Inflammatory macrophage treated with lipopolysaccharide for 1 hour (primary cell): ENCODE measurements at places on chromosomes 12 and 14.

DNA sequence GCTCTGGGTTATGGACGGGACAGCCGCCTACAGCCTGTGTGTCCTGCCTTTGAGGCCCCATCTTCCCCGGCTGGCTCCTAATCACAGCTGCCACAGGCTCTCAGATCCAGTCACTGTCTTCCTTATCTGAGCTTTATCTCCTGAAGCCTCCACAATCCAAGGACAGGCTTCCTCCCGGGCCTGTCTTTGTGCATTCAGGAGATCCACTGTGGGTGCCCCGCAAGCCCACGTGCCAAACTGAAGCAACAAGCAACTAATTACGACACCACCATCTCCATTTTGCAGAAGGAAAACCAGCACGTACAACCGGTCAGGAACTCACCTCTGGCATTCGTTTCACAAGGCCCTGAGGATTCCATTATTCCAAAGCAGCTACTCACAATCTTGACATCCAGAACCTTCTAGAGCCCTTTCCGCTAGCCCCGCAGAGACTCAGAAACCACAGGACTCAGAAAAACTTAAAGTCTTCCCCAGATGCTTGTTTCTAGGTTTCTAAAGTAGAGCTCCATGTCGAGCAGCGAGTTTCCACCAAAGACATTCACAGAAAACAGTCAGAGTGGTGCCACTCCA, 14.0 kb downstream of the SYNE3 start:
- DNase-seq = no peak

DNA sequence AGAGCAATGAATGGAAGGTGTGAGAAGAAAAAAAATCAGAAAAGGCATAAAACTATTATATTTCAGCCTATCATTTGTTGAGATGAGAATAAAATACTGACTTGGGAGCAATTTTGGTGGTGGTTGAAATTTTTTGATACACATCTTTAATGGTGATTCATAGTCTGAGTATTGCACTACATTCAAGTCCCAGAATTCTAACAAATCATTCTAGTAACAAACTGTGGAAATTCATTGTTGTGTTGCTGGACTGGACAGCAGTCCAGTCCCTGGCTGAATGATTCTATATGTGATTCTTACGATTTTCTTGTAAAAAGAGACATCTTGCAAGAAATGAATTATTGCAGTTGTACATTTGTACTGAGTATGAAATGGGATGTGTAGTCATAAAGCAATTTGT, 268.6 kb downstream of the TRHDE start:
- DNase-seq = no peak

- DNase-seq = no peak
Measured at GRCh38 chr12:3672113-3672509, 80.8 kb downstream of the CRACR2A start.

- no peak for DNase-seq
Measured at GRCh38 chr14:59130462-59130861, 58.0 kb upstream of the DAAM1 start.

DNA sequence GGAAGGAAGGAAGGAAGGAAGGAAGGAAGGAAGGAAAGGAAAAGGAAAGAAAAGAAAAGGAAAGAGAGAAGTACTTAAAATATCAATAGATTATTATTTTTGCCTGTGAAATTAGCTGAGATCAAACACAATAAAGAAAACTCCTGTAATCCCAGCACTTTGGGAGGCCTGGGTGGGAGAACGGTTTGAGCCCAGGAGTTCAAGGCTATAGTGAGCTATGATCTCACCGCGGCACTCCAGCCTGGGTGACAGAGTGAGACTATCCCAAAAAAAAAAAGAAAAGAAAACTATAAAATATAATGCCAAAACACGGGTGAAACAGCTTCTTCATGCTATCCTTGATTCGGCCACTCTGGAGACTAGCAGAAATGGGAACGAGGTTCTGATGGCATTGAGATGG, 26.2 kb upstream of the CKAP4 start:
- no peak for DNase-seq

DNA sequence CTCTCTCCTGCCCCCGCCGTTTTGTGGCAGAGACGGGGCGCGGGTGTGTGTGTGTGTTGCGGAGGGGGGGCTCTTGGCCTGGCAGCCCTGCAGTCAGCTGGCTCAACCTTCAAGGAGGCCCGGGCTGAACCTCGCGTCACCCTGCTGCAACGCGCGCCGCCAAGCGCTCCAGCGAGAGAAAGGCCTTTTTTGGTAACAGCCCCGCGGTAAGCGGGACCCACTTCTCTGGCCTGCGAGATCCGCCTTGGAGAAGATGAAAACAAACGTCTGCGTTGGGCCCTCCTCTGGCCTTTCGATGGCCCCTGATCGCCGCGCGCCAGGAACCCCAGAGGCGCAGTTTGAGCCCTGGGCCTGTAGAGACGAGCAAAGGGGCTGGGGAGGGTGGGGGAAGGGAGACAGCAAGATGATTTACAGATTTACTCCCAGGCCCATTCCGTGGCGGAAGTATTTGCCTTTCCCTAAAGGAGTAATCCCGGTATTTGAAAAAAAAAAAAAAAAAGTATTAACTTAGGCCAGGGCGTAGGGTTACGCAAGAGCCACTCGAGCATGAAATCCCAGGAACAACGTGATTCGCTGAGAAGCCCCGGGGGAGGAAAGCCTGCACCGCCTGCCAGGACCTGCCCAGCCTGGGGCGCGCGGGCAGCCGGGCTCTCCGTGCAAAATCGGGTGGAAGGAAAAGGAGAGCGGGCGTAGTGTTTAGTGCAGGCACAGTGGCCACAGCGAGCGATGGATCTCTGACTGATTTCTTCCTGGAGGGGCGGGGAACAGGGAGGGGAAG, 4.5 kb upstream of the IRF2BPL start:
- DNase-seq = peak; percentile 82

- no peak for DNase-seq
Measured at GRCh38 chr12:22800332-22800731, 175.4 kb downstream of the ETNK1 start.

GRCh38 chr12:107429006-107429705, 256.4 kb upstream of the PWP1 start:
- no peak for DNase-seq

DNA sequence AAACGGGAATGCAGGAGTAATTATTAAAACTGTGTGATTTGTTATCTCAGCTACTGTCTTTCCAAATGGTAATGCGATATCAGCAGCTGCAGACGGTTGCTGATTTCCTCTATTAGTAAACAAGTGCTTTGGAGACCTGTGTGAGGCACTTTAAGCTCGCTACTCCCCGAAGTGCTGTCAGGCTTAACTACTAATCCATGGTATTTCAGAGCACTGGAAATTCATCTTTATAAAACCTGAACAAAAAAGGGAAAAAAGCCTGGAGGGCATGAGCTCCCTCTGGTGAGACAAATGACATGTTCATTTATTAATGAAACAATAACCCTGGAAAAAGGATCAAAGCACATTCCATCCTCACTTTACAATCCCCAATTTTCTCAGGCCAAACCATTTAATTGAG, 143.6 kb upstream of the OTX2 start:
- DNase-seq = no peak

DNA sequence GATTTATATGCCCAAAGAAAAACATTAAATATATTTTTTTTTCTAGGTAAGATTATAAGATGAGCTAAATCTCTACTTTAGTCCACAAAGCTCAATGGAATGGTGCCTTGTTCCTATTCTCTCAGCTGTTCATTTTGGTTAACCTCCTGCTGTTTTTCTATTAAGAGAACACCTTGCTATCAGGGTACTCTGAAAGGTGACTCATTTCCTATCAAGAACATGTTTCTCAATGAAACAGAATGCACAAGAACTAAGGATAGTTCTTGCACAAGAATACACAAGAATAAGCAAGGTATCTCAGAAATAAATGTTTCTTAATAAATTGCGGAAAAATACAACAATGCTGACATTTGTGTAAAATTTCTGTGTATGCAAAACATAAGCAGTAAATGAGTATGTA, 14.1 kb downstream of the ABCD2 start:
- no peak for DNase-seq

DNA sequence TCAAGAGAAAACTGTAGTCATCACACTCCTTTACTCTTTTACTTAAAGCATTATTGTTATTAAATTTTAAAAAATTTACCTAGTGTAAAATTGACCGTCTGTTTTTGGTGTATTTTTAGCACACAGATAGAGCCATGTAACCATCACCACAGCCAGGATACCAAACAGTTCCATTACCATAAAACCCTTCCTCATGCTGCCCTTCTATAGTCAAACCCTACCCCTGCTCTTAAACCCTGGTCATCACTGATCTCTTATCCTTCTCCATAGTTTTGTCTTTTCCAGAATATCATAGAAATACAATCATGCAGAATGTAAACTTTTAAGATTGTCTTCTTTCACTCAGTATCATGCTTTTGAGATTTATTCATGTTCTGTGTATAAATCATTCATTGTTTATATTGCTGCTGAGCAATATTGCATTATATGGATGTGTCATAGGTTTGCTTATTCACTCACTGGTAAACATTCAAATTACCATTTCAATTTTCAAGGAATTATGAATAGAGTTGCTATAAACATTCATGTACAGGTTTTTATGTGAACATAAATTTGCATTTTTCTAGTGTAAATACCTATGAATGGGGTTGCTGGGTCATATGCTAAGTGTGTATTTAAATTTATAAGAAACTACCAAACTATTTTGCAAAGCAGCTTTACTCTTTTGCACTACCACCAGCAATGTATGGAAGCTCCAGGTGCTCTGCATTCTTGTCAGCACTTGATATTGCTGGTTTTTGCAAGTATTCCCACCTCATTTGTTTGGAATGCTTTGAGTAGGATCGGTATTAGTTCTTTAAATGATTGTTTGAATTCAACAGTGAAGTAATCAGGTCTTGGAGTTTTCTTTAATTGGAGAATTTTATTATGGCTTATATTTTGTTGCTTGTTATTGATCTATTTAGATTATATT, 125.5 kb downstream of the LMNTD1 start:
- no peak for DNase-seq

- no peak for DNase-seq
Measured at GRCh38 chr12:75550401-75551240, 39.2 kb upstream of the KRR1 start.

- DNase-seq = no peak
Measured at GRCh38 chr12:63846238-63846967, 1.9 kb downstream of the SRGAP1 start.

DNA sequence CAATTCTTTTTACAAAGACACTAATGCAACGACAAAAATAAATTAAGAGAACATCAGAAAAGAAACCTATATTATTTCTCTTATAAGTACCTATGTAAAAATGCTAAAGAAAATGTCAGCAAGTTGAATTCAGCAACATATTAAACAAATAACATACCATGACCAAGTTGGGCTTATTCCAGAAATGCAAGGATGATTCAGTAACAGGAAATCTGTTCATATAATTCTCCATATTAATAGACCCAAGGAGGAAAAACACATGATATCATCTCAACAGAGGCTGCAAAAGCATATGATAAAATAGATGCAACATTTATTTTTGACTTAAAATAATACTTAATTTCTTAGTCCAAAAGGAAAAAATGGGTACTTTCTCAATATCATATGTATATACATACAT, 25.1 kb upstream of the GPHB5 start:
- DNase-seq = no peak

- no peak for DNase-seq
Measured at GRCh38 chr14:99737451-99737951, 53.4 kb downstream of the CYP46A1 start.

DNA sequence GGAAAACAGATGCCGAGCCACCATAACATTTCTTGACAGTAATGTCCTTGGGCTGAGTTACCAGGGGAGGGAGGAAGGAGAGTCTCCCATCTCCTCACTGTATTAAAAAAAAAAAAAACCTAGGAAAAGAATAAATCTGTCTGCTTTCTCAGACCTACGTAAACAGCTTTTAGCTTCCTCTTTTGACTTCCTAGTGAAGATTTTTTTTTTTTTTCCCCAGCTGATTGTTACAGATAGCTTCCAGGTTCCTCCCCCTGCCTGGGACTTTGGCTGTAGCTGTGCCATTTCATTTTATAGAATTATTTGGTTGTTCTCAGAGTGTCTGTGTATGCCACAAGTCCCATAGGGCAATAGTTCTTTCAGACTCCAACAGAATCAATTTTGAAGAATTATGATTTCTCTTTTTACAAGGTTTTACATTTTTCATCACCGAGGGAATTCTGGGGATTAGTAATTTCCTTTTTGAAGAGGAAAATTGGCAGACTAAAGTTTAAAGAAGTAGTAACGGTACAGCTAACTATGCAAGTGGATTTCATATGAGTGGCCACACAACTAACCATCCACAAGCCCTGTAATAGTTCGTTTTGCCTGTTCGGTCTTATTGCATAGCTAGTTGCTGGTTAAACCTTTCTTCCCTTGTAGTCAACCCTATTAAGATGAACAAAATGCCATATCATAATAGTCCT, 23.1 kb upstream of the GNS start:
- DNase-seq = peak; percentile 76

DNA sequence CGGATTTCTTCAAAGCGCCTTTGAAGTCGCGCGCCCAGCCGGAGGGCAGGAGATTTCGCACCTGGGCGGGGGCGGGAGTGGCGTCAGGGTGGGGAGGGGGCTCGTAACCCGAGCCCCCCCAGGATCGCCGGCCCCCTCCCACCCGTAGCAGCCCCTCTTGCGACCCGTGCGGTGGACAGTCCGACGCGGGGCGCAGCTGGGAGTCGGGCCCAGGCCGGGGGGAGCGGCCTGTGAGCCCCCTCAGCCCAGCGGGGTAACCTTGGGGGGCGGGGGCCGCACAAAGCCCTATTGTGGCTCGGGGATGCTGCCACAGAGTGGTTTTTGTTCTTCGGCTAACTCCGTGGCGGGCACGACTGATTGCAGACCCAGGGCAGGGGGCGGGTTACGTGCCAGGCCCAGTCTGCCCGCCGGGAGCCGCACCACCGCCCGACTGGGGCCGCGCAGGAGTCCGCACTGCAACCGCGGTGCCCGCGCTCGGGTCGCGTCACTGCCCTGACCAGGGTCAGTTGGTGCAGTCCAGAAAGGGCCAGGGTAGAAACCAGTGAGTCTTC, 4.2 kb upstream of the AAAS start:
- DNase-seq = no peak

- peak; percentile 38 for DNase-seq
Measured at GRCh38 chr12:94458877-94459727, 565 bp downstream of the CEP83 start.

- no peak for DNase-seq
Measured at GRCh38 chr12:29278673-29279420, 102.1 kb downstream of the ERGIC2 start.

GRCh38 chr14:101726954-101727302, 34.6 kb upstream of the PPP2R5C start:
- no peak for DNase-seq

DNA sequence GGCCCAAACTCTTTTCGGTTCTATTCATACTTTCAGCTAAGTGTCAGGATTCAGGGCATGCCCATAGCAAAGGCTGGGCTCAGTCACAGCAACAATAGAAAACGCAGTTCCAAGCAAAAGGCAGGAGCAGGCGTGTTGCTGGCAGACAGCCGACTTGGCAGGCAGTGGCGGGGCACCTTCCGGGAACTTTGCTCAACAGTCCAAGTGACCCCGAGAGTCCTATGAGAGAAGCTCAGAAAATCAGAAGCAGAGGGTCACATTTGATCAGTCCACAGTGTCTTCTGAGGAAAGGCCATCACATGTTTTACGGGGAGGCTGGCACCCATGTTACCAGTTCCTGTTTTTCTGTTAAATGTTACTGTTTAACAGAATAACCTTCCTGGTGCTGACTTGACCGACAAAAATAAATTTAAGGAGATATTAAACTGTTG, 115.0 kb downstream of the DACT1 start:
- peak; percentile 86 for DNase-seq
